Sciatic nerve (tissue), 2 donors: ENCODE measurements at places on chromosomes 13 and 19.

GRCh38 chr13:96243376-96243775, 153.5 kb downstream of the HS6ST3 start:
- DNase-seq, result no peak

GRCh38 chr19:14366529-14366928, 14.7 kb upstream of the ADGRE5 start:
- DNase-seq, result peak; percentile 75

DNA sequence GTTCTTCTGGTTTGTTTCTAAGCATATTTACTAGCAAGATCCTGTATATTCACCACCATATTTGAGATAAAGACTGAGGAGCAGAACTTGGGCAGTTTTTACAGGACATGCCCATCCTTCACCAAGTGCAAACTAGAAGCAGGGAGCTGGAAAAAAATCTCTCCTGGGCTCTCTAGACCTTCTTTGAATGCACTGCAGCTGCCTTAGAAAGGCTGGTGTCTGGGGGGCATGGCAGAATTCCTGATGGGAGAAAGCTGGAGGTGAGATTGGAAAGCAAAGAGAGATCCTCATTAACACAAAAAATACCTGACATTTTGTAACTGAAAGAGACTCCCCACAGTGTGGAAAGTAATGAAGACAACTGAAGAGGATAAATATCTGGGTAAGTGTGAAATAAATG, 1612.1 kb downstream of the OLFM4 start:
- DNase-seq, result no peak

GRCh38 chr19:35673121-35673804, 6.9 kb downstream of the UPK1A start:
- no peak for DNase-seq

DNA sequence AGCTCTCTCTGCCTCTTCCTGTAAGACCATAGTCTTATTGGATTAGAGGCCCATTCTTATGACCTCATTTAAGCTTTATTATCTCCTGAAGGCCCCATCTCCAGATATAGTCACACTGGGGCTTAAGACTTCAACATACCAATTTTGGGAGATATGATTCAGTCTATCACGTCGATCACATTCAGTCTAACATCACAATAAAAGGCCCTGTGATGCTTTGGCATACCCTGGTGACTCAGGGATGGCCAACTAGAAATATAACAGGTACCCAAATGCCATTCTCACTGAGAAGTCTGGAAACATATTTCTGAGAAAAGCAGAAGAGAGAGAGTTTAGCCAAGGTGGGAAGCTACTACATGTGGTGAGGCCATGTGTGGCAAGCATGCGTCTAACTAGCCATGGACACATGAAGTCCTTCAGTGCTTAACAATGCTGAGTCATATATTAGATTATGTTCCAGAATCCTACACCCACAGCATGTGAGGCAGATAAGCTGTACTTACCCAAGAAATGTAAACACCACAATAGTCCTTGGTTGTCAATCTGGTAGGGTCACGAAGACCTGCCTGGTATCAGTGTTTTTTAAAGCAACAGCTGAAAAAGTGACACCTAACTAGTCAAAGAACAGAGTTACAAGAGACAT, 485.1 kb downstream of the FOXO1 start:
- no peak for DNase-seq

- DNase-seq, result no peak
Measured at GRCh38 chr19:57419439-57419838, 8.5 kb downstream of the ZNF17 start.

- DNase-seq, result no peak
Measured at GRCh38 chr19:19554074-19555023, 16.3 kb downstream of the CILP2 start.

GRCh38 chr13:43077461-43077860, 54.1 kb downstream of the DNAJC15 start:
- DNase-seq, result no peak

GRCh38 chr13:56886398-56886797, 254.3 kb upstream of the PRR20A start:
- no peak for DNase-seq

- DNase-seq, result no peak
Measured at GRCh38 chr13:83508771-83509301, 373.4 kb downstream of the SLITRK1 start.

GRCh38 chr19:55255618-55256423, 3.0 kb downstream of the PPP6R1 start:
- DNase-seq, result no peak

- DNase-seq, result peak; percentile 33
Measured at GRCh38 chr19:33469171-33470039, 52.2 kb downstream of the PEPD start.

GRCh38 chr19:5042556-5042955, 73.6 kb downstream of the KDM4B start:
- no peak for DNase-seq

- DNase-seq, result peak; percentile 83
Measured at GRCh38 chr19:18418029-18418482, 1.1 kb upstream of the SSBP4 start.

GRCh38 chr19:5251096-5252065, 89.2 kb downstream of the PTPRS start:
- no peak for DNase-seq

GRCh38 chr19:1412995-1413800, 5.8 kb downstream of the DAZAP1 start:
- DNase-seq, result no peak

DNA sequence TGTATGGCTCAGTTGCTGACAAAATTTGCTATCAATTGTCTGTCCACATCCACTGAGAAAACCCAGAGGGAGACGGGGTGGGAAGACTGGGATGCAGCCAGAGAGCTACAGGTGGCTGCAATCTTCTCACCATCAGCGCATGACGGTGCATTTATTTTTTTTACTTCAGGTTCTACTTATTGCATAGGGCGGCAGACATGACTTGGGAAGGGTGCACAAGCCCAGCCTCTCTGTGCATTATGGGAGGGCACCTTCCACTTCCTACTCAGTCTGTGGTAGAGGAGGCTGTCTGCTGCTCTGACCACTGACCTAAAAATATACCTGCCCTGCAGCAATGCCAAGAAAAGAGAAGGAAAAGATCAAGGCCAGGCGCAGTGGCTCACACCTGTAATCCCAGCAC, 73.1 kb downstream of the ABCC4 start:
- no peak for DNase-seq

DNA sequence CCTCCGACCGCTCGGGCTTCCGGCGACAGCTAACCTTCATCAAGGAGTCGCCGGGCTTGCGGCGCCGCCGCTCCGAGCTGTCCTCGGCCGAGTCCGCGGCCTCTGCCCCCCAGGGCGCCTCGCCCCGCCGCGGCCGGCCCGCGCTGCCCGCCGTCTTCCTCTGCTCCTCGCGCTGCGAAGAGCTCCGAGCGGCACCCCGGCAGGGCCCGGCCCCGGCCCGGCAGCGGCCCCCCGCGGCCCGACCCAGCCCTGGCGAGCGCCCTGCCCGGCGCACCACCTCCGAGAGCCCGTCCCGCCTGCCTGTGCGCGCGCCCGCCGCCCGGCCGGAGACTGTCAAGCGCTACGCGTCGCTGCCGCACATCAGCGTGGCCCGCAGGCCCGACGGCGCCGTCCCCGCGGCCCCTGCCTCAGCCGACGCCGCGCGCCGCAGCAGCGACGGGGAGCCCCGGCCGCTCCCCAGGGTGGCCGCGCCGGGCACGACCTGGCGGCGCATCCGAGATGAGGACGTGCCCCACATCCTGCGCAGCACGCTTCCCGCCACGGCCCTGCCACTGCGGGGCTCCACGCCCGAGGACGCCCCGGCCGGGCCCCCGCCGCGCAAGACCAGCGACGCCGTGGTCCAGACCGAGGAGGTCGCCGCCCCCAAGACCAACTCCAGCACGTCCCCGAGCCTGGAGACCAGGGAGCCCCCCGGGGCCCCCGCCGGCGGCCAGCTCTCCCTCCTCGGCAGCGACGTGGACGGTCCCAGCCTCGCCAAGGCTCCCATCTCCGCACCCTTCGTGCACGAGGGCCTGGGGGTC, 9.6 kb downstream of the C19orf25 start:
- DNase-seq, result no peak

GRCh38 chr13:88651531-88651930, 980.4 kb downstream of the SLITRK5 start:
- no peak for DNase-seq

DNA sequence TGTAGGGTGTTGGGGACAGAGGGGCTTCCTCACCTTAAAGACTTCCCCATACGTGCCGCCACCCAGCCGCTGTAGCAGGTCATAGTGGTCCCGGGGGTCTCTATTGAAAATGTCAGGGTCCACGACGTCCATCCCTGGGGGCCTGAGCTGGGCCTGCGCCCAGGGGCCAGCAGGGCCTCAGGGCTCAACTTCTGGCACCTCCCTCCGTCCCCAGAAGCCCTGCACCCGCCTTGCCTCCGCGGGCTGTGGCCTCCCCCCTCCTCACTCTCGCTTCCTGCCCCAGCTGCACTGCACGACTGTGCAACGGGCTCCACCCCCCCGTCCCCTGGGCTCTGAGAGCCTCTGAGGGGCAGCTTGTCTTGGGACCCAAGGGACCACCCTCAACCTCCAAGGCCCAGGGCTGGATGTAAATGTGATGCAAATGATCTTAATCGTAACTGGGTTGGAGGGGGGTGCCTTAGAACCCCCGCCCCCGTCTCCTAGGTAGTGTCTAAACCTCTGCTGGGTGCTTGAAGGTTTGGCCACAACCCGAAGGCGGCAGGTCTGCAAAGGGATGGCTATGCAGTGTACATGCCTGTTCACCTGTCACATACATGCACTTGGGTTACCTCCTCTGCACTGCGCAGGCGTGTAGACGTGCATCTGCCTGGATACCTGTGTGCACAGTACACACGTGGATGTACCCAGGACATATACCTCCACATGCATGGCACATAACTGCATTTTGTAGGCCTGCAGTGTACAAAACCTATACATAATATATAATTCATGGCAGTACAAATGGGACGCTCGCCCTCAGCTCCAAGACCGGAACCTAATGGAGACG, at the start of gene MAP4K1:
MAP4K1 (minus strand) TSS at position 190 of the 826 bp plus-strand sequence; CDS start at position 132, 58 bp downstream.
- peak; percentile 66 for DNase-seq

GRCh38 chr13:108305655-108306054, 36.1 kb downstream of the TNFSF13B start:
- no peak for DNase-seq

GRCh38 chr19:28489126-28489660, 723.8 kb downstream of the UQCRFS1 start:
- no peak for DNase-seq

DNA sequence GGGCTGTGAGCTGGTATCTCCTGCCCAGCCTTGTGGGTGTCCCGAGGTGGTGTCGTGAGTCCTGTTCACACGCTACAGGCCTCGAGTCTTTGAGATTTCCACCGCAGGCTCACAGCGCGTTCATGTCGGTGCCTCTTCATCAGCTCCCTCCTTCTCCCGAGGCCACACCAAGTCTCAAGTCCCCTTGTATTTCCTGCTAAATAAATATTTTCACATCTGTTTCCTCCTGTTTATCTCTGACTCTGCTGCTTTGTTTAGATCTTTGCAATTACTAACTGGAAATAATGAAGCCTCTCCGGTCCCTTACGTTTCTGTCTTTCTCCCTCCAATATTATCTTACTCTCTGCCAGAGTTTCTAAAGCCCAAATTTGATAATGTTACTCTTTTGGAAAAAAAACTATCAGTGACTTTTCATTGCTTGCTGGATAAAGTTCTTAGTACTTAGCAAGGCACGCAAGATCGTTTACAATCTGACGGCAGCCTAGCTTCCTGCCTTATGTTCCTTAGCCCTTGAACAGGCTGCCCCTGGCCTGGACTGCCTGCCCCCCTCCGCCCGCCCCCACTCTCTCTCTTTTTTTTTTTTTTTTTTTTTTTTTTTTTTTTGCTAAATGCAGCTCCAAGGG, 130.5 kb upstream of the RNF113B start:
- no peak for DNase-seq

GRCh38 chr13:24129914-24130774, 30.4 kb upstream of the SPATA13 start:
- DNase-seq, result no peak

GRCh38 chr13:22060187-22060586, 389.3 kb downstream of the FGF9 start:
- DNase-seq, result no peak

GRCh38 chr19:51750400-51751094, 1.1 kb downstream of the FPR1 start:
- DNase-seq, result no peak

- DNase-seq, result no peak
Measured at GRCh38 chr13:108588516-108588915, 40.9 kb upstream of the MYO16 start.

GRCh38 chr13:78147905-78148304, 229.3 kb upstream of the EDNRB start:
- DNase-seq, result no peak

DNA sequence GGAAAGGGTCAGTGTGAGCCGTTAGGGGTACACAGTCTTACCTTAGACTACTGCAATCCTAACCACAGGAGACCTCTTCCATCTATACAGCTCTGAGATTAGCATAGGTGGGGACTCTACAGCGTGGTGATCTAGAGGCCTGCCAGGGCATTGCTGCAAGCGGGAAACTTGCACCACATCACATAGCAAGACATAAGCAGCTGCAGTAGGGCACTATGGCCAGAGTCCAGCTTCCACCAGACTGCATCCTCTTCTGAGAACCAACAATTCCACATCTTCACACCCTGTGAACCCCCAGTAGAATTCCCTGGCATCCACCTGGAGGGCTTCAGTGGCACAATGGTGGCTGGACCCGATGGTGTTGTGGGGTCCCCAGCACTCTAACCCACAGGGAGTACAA, 1564.3 kb upstream of the PRR20A start:
- no peak for DNase-seq

DNA sequence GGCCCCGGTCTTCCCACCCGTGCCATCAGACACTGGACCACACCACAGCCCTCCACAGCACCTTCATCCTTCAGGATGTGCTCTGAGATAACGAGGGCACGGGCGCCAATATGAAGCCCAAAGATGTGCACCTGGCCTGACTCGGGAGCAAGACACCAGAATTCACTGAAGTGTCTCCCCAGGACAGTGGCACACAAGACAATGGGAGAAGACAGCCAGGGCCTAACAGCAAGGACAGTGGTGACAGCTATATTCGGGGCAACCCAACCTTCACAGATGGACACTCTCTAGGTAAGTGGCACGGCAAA, 7.2 kb downstream of the DDX39A start:
- DNase-seq, result no peak

GRCh38 chr19:44747739-44748425, 626 bp upstream of the BCL3 start:
- peak; percentile 83 for DNase-seq

GRCh38 chr19:10228920-10229319, 2.2 kb downstream of the S1PR2 start:
- no peak for DNase-seq

DNA sequence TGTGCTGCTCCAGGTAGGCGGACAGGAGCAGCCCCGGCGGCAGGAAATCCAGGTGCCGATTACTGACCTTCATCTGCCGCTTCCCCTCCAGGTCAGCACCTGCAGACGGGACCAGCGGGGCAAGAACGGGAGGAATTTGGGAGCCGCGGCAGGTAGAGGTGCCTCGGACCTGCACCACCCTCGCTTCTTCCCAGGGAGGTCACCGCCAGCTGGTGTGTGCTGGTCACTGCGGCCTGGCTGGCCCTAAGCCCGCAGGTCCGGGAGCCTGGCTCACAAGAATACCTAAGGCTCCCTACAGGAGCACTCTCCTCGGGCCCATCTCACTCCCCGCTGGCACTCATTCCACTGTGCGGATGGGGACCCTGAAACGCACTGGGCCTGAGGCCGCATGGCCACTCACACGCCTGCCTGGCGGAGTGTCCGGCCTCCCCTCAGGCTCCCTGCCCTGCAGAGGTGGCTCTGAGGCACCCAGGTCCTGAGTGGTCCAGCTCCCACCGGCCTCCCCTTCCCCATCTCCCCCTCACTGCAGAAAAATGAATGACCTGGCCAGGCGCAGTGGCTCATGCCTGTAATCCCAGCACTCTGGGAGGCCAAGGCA, 4.3 kb downstream of the RNU6-9 start:
- DNase-seq, result no peak

- DNase-seq, result no peak
Measured at GRCh38 chr19:34306213-34306661, 51.9 kb downstream of the GARRE1 start.
